ENCODE measurements at places on chromosomes 11 and 22.

DNA sequence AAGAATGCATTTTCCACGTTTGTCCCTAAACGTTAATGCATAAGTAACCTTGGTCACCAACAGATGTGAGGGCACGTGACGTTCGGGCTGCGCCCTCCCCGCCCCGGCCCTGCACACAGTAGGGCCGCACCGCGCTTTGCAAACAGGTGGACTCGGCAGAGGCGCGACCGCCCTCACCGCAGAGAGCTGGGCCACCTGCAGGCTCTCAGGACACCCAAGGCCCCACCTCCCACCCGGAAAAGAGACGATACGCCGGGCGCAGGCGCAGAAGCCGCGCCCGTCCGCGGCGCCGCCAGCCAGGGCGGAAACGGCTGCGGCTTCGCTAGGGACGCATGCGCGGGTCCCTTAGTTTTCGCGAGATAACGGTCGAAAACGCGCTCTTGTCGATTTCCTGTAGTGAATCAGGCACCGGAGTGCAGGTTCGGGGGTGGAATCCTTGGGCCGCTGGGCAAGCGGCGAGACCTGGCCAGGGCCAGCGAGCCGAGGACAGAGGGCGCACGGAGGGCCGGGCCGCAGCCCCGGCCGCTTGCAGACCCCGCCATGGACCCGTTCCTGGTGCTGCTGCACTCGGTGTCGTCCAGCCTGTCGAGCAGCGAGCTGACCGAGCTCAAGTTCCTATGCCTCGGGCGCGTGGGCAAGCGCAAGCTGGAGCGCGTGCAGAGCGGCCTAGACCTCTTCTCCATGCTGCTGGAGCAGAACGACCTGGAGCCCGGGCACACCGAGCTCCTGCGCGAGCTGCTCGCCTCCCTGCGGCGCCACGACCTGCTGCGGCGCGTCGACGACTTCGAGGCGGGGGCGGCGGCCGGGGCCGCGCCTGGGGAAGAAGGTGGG lies at the start of gene FADD:
TSS of gene FADD (plus strand) at position 377 of the 831 bp plus-strand sequence. CDS start at position 541, 164 bp downstream.
- peak; percentile 78 for DNase-seq

- no peak for DNase-seq
Observed at GRCh38 chr11:113213549-113213948, 100.8 kb upstream of the TTC12 start.

DNA sequence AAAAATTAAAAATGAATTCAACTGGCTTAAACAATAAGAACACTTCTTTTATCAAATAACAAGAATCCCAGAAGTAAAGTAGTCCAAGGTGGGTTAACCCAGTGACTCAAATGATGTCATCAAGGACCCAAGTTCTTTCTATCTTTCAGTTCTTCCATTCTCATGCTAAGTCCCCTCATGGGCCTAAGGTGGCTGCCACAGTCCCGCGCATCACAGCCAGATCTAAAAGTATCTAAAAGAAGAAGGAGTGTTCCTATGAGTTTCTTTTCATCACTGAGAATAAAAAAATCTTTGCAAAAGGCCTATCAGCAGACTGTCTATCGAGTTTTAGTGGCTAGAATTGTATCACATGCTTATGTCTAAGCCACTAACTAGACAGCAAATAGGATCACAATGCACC lies 37.2 kb upstream of the LDLRAD3 start:
- DNase-seq: no peak

GRCh38 chr22:33519071-33519973 lies 401.0 kb downstream of the LARGE1 start:
- DNase-seq: peak; percentile 26

- no peak for DNase-seq
Observed at GRCh38 chr11:119363081-119363850, 16.8 kb upstream of the MFRP start.

DNA sequence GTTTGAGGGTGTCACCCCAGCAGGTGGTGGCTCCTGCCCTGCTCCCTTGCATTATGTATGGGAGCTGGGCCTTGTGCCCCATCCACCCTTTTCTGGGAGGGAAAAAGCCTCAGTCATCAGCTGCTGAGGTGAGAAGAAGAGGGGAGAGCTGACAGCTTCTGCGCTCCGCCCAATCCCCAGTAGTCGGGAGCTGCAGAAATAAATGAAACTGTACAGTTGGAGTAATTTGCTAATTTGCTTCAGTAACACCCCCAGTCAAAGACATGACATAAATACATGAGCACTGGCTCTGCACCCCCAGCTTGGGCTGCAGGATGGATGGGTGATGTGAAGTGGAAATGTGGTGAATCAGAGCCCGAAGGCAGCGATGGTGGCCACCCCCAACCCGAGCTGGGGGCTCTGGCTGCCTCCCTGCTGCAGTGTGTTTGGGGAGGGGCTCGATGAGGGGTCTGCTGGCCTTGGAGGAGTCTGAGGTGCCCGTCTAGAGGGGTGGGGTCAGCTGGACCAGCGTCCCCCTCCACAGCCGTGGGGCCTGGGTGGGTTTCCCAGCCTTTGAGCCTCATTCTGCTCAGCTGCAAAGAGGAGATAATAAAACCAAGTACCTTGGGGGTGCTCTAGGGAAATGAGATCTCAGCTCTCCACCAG lies 59.2 kb downstream of the MPPED1 start:
- DNase-seq: no peak

DNA sequence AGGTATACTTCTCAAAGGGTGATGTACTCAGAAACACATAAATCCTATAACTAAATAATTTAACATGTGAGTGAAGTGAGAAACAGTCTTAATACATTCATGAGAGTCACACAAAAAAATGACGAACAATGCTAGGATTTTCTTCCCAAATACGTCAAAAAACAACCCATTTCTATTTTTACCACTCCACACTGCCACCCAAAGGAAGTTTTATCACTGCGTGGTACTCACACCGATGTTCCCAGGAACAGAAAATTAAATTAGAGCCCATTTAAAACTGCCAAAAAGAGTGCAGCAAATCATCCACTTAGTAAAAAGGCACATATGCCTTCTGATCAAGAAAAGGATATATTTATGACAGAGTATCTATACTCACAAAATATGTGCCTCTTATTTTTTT lies 710.9 kb upstream of the FAT3 start:
- no peak for DNase-seq

DNA sequence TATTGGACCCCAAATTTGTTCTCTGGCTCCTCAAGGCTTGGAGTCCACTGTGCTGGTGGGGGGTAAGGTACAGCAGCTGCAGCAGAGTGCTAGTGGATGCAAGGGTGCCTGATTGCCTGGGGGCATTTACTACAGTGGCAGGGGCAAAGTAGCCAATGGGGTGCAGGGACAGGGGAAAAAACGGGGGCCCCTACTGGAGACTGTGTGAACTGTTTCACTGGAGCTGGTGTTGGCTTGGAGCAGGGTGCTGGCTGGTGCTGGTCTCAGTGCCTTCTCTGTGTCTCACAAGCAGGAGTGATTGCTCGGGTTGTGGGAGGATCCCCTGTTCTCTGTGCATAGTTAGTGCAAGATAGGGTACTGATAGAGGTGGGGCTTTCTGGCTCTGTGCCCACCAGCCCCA lies 935.9 kb downstream of the JRKL start:
- DNase-seq: no peak
